Stimulated activated CD4-positive, alpha-beta T cell treated with anti-CD3 and anti-CD28 coated beads, Interleukin-15, amount 100 ng/mL, for 24 hours (primary cell): ENCODE measurements at places on chromosomes 1 and 21.

GRCh38 chr1:23854568-23854967 is 13.5 kb downstream of the FUCA1 start:
- DNase-seq = no peak

GRCh38 chr1:226863446-226863845 is 7.0 kb upstream of the PSEN2 start:
- DNase-seq = peak; percentile 14

DNA sequence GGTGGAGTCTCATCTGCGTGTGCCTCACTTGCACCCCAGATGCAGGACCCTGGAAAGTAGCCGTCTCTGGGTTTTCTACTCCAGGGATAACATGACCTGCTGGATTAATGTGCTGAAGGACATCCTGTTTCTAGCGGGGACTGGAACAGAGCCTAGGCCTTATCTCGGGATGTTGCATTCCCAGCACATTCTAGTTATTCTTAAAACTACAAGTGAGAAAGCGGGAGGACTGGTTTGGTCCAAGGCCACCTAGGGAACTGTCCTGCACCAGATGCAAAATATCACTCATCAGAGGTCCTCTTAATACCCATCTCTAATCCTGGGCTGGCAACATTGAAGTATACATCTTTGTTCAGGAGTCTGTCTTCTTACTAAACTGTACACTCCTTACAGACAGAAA is 179.9 kb downstream of the ZC3H11B start:
- no peak for DNase-seq

DNA sequence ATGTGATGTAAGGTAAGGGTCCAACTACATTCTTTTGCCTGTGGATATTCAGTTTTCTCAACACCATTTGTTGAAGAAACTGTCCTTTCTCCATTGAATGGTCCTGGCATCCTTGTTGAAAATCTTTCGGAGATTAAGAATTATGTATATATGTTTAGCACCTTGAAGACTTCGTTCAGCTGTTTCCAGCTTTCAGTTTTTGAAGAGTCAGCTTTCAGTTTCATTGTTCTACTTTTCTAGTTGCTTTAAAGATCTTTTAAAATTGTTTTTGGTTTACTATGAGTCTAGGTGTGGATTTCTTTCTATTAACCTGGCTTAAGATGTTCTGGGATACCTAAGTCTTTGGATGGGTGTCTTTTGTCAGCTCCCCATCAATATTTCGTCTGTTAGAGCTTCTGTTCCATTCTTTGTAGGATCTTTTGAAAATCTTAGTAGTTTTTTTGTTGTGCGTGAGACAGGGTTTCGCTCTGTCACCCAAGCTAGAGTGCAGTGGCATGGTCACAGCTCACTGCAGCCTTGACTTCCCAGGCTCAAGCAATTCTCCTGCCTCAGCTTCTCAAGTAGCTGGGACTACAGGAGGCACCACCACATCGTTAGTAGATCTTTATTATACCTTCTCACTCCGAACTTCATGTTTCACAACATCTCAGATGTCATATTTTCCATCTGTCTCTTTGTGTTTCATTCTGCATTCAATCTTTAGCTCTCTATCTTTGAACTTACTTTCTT is 353.5 kb upstream of the B3GALT2 start:
- peak; percentile 31 for DNase-seq

DNA sequence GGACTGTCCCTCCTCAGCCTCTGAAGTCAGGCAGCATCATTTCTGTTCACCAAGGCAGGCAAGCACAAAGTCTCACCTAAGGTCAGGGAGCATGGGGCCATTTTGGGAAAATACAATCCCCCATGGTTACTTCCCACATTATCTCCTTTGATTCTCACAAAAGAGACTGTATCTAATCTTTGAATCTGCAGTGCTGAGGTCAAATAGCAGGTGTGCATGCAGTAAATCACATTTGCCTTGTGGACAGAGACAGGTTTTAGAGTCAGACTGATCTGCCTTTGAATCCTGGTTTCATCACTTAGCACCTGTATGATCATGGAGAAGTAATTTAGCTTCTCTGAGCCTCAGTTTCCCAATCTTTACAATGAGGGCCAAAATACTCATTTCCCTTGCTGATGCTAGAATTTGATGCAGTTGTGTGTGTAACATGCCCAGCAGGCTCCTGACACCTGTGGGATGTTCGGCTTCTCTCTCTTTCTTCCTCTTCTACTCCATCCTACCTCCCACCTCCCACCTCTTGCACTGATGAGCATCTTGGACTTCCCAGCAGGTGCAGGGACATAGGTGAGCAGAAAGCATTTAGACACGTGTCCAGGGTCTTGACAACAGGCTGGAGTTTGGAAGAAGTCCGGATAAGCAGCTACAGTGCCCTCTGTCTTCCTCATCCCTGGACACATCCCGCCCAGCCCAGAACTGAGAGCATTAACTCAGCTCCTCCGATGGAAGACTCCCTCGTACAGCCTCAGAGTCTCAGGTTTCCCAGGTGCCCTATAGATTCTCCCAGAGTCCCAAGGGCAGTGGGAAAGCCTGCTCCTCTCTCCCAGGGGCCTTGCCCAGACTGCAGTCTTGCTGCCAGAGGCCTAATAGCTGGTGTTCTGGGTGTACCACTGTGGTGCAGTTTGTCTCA is 18.9 kb downstream of the NENF start:
- DNase-seq = no peak

DNA sequence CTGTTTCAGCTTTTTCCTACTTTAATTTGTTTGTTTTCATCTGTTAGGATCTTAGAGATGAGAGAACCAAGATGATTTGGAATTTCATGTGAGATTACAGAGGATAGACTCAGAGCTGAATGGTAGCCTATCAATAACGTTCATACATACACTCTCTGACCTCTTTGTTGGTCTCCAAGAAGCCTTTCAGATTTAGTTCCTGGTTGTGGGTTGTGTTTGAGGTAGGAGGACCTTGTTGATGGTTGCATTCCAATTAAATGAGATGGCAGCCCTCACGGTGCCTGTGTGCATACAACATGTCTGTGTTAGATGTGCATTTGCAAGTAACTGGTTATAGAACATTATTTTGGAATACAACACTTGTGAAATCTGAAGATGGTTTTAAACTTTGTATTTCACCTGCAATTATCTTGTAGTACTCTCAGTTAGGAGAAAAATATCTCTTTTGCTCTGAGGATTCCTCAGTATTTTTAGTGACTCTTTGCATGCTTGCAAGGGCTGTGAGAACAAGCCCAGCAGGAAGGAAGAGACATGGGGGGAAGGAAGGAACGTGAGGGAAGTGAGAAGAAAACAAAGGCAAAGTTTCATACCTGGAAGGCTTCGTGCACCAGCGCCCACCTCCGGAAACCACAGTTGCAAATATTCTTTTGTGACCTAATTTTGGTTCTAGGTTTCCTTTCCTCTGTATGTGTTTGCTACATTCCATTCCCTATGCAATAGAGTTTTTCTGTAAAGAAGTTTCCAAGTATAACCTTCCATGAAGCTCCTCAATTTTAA is 291.8 kb downstream of the DISC1 start:
- peak; percentile 39 for DNase-seq

- DNase-seq = no peak
Measured at GRCh38 chr1:220321758-220322157, 49.5 kb upstream of the RAB3GAP2 start.

DNA sequence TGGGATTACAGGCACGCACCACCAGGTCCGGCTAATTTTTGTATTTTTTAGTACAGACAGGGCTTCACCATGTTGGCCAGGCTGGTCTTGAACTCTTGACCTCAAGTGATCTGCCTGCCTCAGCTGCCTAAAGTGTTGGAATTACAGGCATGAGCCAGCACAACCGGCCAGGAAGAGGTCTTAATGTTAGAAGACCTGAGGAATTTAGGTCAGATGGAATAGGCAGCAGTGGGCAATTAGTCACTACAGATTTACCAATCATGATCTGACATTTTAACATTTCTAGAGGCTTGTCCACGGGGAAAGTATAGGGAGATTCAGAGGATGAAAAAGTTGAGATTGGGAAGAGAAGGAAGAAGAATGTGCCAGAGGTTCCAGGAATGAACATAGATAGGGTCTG is 8.9 kb upstream of the APP start:
- no peak for DNase-seq

DNA sequence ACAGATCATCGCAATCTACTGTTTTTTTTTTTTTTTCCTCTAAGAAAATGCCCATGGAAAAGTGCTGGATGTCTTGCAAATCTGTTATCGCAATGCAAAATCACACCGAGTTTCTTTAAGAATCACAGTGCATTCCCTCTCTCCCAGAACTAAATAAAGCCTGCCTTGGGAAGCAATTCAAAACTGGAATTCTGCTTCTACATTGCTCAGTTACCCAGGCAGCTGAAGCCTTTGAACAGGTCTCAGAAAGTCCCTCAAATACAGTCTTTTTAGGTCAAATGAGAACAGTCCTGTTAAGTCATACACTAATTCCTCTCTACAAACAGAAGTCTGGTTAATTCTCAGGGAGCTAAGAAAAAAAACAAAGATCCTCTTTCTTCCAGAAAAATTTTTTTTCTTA is 46.3 kb downstream of the SLC30A10 start:
- no peak for DNase-seq

DNA sequence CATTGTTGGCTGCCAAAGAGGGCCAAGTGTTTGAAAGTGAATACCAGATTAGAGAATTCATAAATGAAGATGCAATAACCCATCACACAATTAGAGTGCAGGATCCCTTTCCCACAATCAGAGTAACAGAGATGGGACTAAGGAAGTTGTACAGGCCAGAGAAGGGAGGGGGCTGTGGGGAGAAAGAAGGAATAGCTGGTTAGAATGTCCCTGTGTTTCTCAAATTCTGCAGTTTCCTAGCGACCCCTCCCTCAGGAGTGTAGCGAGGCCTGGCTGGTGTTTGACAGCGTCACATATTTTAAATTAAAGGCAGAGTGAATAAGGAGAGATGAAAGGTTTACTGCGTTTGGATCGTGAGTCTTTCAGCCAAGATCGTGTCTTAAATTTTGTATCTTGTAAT is 58.1 kb downstream of the GALNT2 start:
- no peak for DNase-seq

DNA sequence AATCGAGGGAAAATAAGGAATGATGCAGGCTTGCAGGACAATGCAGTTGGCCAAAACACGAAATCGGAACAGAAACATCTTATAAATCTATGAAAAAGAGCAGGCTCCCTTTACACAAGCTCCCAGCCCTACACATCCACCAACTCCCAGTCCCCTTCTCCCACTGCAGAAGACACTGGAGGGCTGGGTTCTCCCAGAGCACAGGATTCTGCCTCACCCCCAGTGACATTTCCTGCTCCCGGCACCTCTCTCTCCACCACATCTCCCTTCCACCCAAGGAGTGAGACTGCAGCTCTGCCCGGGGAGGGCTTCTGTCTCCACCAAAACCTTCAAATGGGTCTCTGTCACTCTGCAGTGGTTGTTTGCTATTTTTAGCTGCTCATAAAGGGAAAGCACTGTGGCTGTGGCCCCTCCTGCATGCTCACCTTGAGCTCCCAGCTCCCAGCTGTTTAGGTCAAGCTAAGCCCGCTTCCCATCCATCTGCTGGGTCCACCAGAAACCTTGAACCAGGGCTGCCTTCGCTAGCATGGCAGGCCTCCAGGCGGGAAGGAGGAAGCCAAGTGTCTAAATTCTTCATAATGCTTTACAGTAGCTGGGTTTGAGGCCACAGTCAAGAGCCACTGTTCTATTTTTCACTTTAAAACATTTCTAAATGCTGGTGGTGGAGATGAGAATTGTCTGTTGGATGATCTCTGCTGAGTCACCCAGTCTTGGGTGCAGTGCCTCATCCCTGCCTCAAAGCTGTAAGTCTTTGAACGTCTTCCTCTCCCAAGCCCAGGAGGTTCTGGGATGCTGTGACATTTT is 3.3 kb upstream of the C2CD2 start:
- no peak for DNase-seq

DNA sequence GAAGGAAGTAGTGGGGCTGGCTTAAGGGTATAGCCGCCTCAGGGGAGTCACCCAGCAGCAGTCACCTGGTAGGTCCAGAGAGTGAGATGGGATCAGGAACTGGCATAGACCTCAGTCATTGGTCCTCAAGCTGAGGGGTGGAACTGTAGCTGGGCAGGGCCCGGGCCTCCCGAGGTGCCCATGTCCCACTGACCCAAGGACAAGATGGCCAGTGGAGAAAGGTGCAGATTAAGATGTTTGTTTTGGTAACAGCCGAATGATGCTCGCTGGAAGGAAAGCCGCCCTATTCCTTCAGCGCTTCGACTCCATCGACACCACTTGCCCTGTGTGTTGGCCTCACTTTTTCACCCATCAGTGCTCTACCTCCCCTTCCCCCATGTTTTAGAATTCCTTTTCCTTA is 16.4 kb downstream of the COL9A2 start:
- no peak for DNase-seq
